ENCODE measurements at places on chromosomes 12 and 14. TPM values are rescaled to one million over a fixed set of nuclear protein-coding genes. Genes with fewer than 3 reads are reported as not detected.
A peak's percentile ranks its signal among the peaks of the same experiment; 100 is the strongest.

Gene KLHDC1
- 1.5 TPM for total RNA-seq

Gene IGF1
- not detected for total RNA-seq

DNA sequence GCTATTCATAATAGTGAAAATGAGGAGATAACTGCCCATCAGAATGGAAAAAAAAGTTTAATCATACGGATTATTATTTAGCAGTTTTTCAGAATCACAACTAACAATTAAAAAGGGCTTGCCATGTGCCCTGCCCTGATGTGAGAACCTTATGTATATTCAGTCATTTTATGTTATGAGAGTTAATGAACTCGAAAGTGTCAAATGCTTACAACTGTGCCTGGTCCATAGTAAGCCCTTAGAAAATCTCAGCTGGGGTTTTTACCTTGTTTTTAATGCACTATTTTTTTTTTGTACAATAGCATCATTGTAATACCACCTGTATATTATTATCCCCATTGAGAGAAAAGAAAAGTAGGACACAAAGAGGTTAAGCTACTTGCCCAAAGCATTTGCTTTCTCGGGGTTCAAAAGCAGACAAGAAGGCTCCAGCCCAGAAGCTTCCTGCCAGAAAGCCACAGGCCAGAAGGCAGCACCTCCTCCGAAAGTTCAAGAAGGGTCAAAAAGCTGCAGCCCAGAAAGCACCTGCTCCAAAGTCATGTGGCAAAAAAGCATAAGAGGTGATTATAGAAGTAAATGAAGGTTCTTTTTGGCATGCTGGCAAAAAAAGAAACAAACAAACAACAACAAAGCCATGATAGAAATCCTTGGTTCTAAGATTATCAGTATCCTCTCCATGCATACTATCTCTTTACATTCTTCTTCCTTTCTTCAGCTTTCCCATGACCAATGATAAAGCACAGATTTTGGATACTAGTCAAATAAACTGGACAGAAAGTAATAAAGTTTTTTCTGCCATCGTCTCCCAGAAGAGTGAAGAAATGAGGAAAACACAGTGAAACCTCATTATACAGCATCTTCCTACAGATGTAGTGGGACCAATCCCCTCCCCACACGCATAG, 59.1 kb upstream of the NAP1L1 start:
- DNase-seq: no peak

Gene RERG
- not detected for total RNA-seq

GRCh38 chr14:81219759-81220579, 790 bp downstream of the GTF2A1 start:
- peak; percentile 22 for DNase-seq

Gene TCL1A
- not detected for total RNA-seq

- no peak for DNase-seq
These were observed 10.7 kb downstream of the CEP170B start for GRCh38 chr14:104875811-104876210.

- DNase-seq: peak; percentile 10
These were observed 158.6 kb upstream of the PARP11 start for GRCh38 chr12:4031703-4032291.

- no peak for DNase-seq
These were observed 155.5 kb downstream of the PTPRO start for GRCh38 chr12:15477761-15478160.

Gene WNT5B
- total RNA-seq: 42.9 TPM

- no peak for DNase-seq
These were observed 4.7 kb upstream of the SSH1 start for GRCh38 chr12:108861878-108862587.

DNA sequence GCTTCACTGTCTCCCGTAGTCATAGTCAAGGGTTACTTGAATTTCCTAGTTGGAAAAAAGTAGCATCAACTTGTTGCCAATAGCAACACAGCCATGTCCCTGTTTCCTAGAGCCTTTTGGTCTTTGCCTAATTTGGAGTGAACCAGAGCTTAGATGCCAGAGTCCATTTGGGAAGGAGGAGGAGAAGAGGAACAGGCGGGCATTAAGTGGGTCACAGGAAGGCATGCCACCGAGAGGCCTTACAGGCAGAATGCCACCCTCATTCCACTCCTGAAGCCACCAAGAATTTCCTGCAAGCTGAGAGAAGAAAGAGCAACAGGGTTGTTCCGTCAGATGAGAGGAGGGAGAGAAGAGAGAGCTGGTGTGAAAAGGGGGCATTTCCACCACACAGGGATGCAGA, 339.5 kb downstream of the DPF3 start:
- DNase-seq: no peak

GRCh38 chr12:59844750-59845149, 248.9 kb downstream of the SLC16A7 start:
- no peak for DNase-seq

Gene SIRT4
- total RNA-seq: 1.9 TPM

DNA sequence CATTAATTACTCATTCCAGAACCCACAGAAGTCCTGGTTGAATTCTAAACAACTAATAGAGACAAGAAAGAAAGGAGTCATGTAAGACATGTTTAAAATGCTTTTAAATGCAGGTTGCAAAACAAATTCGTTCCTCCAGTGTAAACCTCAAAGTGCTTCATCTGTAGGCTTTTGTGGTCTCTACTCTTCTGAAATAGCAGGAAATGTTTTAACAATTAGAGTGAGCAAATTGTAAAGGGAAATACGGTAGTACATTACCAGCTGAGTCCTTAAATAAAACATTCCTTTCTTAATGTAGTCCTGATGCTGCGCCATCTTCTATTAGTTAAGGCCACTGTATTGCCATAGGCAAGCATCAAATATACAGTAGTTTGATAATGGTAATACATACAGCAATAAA, 1934.2 kb upstream of the SEL1L start:
- DNase-seq: no peak

DNA sequence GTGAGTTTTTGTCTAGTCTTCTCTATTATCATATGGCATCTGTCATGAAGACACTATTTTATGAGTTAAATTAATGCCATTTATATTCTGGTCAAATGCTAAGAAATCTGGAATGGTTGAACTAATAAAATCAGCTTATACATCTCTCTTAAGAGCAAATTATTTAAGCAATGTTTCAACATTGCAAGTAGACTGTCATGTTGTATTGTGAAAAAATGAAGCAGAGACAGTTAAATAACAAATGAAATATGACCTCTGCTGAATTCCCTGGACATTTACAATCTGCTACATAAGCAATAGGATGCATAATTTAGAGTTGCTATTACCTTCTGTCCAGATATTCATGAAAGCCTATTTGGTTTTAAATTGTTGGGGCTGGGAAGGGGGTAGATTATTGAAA, 30.6 kb downstream of the NAV3 start:
- no peak for DNase-seq

DNA sequence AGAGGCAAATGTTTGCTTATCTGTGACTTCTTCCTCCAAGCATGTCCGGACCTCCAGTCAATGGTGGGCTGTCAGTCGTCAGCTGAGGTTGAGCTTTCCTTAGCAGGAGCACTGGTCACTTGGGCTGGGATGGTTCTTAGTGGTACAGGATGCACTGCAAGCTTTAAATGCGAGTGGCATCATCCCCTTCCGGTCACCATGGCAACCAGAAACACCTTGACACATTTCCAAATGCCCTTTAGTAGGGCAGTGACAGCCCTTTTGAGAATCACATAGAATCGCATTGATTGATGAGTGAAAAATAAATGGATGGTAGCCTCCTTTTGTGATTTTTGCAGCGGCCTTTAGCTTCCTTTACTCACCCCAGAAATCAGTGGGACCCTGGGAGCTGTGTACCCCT, 24.1 kb downstream of the NTF3 start:
- peak; percentile 29 for DNase-seq

DNA sequence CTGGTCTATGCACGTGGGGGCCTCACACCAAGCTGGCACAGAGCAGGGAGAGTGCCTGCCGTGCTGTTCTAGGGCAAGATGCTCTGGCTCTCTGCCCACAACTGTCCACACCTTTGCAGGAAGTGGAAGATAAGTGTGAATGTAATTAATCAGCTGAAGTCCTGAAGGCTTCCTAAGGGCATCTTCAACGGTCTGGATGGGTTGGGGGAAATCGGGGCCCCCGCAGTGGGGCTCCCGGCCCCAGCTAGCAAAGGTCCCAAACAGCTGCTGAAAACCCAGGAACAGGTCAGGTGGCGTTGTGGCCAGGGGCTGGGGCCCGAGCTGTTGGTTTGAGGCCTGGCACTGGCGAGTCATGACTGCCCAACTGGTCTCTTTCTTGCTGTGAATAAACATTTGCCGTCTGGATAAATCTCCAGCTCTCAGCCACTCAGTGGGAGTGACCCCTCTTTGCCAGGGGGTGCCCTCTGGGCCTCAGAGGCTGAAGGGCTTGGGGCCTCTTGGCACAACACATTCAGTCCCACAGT, 6.7 kb upstream of the SLC25A29 start:
- no peak for DNase-seq
